Activated T-cell treated with anti-CD3 and anti-CD28 coated beads, Interleukin-2, amount 50 U/mL, for 72 hours (primary cell): ENCODE measurements at places on chromosomes 11 and 22.
A peak's percentile ranks its signal among the peaks of the same experiment; 100 is the strongest.

- no peak for DNase-seq
Measured at GRCh38 chr11:11944444-11944843, 64.0 kb downstream of the DKK3 start.

GRCh38 chr11:78228467-78228866 is 39.7 kb downstream of the USP35 start:
- peak; percentile 27 for DNase-seq

DNA sequence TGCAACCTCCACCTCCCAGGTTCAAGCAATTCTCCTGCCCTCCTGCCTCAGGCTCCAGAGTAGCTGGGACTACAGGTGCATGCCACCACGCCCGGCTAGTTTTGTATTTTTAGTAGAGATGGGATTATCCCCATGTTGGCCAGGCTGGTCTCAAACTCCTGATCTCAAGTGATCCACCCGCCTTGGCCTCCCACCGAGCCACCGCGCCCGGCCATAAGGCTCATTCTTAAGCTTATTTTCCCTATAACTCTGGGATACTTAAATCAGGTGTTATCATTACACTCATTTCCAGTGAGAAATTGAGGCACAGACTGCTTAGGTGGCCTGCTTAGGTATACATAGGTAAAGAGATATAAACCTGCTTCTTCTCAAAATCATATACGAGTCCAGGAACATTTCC is 188.3 kb upstream of the MTNR1B start:
- DNase-seq, result no peak

DNA sequence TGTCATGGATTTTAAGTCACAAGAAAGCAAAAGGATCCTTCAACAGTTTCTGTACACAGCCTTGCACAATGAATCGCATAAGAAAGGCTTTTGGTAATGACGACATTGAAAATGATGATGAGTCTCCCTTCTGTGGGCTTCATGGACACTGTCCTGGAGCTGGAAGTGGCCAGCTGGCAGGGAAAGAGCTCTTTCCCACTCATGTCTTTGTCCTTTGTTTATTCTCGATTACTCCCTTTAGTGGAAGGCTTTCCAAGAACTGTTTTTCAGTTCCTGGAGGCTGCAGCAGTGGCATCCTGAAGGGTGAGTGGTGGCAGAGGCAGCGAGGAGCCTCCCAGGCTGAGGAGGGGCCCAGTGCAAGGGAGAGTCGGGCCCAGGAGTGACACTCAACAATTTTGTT is 505.2 kb downstream of the NTM start:
- no peak for DNase-seq
